Prostate gland (tissue), 2 donors: ENCODE measurements at places on chromosomes 12 and 14. TPM values are rescaled to one million over a fixed set of nuclear protein-coding genes. Genes with fewer than 3 reads are reported as not detected.

DNA sequence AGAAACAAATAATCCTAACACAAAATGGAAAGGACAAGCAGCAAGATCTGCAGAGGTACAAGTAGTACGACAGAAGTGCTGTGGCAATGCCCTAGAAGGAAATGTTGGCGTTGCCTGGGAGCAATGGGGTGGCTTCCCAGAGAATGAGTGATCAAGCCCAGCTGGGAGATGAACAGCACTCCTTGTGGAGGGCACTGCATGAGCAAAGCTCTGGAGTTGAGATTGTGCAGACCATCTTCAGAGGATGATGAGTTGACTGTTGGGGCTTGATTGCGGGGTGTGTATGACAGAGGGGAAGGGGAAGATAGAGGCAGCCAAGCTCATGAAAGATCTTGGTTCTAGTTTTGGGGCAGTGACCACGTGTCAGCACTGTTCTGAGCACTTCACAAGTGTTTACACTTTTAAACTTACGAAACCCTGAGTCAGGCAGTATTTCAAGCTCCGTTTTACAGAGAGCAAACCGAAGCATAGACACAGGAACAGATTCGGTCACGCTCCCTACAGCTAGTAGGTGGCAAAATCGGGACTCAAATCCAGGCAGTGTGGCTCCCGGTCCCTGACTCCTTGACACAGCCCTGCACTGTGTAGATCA lies 127.2 kb upstream of the LHX5 start:
- H3K27me3 ChIP-seq: peaks cover 2% of the 10 kb centered on the region
- no peak for DNase-seq
- H3K4me3 ChIP-seq: no peak overlapping the region
- no peak overlapping the region for H3K27ac ChIP-seq
- H3K36me3 ChIP-seq: no peaks in the 10 kb centered on the region

Gene DDX11
- 49.0 TPM for total RNA-seq

GRCh38 chr12:103569278-103569677 lies 17.8 kb upstream of the STAB2 start:
- no peak for DNase-seq
- H3K36me3 ChIP-seq: no peaks in the 10 kb centered on the region
- H3K4me3 ChIP-seq: no peak overlapping the region
- no peaks in the 10 kb centered on the region for H3K27me3 ChIP-seq
- H3K27ac ChIP-seq: no peak overlapping the region
- H3K4me1 ChIP-seq: no peaks in the 10 kb centered on the region

- no peak overlapping the region for H3K27ac ChIP-seq
- no peaks in the 10 kb centered on the region for H3K36me3 ChIP-seq
Observed at GRCh38 chr12:52605542-52605941, 4.3 kb upstream of the KRT72 start.

DNA sequence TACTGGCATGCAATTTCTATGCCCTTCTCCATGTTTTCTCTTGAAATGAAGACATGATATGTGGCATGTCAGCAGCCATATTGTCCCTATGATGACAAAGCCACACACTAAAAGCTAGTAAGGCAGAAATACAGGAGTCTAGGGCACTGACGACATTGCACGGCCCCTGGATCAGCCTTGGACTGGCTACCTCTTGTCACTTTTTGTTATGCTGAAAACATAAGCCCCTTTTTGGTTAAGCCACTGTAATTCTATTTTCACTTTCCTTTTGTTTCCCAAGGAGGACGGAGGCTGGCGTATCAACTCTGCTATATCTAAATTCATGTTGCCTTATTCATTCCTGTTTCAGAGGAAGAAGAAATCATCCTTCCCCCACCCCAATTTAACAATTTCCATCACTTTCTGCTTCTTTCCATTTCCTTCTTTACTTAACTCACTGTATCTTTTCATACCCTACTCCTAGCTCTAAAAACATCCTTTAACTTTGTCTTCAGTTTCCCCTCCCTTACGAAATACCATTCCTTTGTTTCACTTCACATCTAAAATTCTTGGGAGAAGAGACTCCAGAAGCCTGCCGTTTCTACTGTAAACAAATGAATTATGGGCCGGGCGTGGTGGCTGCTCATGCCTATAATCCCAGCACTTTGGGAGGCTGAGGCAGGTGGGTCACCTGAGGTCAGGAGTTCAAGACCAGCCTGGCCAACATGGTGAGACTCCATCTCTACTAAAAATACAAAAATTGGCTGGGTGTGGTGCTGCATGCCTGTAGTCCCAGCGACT lies 364.1 kb downstream of the PCNX1 start:
- no peak for DNase-seq
- no peaks in the 10 kb centered on the region for H3K4me1 ChIP-seq
- H3K36me3 ChIP-seq: no peaks in the 10 kb centered on the region
- H3K4me3 ChIP-seq: no peak overlapping the region

- no peaks in the 10 kb centered on the region for H3K4me1 ChIP-seq
- H3K27ac ChIP-seq: no peak overlapping the region
- DNase-seq: no peak
- no peaks in the 10 kb centered on the region for H3K27me3 ChIP-seq
Observed at GRCh38 chr14:74444866-74445265, 18.9 kb upstream of the SYNDIG1L start.
